NCI-H526 (cell line): ENCODE measurements at places on chromosomes 5 and 9.

DNA sequence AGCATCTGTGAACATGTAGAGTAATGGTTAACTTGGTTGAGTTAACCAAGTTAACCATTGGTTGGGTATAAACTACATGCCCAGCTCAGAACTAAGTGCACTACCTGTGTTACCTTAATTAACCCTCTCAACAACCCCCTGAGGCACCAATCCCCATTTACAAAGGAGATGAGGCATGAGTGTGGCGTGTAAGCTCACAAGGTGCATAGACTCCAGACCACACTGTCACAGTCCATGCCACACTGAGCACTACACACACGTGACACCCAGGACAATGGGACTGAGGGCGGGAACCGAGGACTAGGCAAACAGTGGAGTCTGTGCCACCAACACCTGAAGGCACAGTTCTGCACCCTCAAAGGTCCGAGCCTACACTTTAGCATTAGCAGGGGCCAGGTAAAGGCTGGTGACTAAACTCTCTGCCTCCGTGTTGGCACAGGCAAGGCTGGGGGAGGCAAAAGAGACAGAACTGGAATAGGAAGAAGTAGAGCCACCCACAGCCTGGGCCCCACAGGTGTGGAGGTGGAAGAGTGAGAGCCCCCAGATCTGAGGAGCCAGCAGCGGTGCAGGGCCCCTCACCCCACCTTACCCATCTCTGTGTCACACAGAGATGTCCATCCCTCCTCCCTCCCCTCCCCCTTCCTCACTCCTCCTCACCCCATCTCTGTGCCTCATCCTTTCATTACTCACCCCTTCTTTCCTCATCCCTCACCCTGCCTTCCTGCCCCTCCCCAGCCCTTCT, 2.2 kb upstream of the DNAJB5 start:
- peak; percentile 3 for DNase-seq

DNA sequence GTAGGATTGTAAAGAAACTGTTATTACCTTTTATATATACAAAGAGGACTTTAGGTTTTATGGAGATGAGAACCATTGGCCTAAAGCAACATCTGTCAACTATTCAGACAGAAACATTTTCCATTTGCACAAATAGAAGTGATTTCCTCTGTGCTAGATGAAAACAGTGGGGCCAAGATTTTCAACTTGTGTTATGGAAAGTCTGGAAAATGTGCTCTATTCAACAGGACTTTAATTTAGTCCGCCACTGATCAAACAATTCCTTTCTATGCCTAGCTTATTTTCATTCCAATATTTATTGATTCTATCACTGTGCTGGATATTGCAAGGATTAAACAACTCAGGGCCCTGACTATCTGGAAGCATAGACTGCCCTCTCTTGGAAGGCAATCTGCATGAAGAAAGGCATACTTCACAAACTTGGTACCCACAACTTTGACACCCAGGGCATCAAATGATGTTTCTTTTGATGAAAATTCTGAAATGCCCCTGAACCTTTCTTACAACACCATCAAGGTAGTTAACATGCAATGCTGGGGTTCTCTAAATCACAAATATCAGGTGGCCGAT, 126.6 kb upstream of the HMHB1 start:
- no peak for DNase-seq

GRCh38 chr9:130243015-130243881, 22.3 kb upstream of the HMCN2 start:
- DNase-seq: peak; percentile 72

GRCh38 chr9:122378236-122378635, 7.4 kb downstream of the PTGS1 start:
- no peak for DNase-seq

- DNase-seq: no peak
Observed at GRCh38 chr5:72353046-72353445, 32.9 kb downstream of the PTCD2 start.

- no peak for DNase-seq
Observed at GRCh38 chr9:137255448-137256114, 454 bp downstream of the NELFB start.

DNA sequence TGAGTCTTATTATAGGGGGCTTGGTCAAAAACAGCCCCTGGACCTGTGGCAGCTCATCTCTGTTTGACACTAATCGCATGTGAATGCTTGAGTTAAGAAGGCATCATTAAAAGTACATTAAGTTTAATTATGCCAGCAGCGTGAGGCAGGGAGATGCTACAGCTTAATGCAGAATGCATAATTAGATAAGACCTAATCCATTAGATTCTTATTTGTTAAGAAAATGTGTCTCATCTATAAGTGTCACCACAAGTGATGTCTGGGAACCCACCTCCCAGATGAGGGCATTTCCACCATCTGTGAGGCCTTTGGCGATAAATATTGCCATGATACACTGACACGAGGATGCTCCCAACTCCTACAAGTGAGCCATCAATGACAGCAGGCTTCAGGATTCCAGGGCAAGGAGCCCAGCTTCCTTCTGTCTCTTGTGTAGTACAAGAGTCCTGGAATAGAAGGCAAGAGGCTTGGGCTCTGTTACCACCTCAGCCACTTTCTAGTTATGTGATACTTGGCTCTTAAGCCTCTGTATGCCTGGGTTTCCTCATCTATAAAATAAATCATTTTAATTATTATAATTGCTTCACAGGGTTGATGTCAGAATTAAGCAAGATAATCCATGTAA, 202.7 kb downstream of the FAM114A2 start:
- no peak for DNase-seq

DNA sequence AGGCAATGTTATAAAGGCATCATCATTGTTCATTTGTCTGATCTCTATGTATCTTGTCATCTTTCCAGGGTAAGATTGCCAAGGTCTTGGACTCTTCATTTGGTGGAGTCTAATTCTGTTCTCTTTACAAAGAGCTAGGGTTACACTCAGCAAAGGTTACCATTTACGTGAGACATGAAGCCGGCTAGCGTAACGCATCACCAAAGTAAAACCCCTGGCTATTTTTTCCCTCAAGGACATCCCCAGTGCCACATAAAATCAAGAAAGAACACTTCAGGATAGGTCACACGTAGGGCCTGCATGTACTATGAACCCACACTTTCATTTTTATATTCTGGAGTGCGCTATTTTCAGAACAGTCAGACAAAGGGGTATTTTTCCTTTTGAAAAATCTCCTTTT, 20.0 kb upstream of the MYOT start:
- no peak for DNase-seq
